Mesenchymal stem cell (in vitro differentiated cells and primary cell): ENCODE measurements at places on chromosomes 1 and 21.

- DNase-seq, result no peak
These were observed 102.1 kb downstream of the LMX1A start for GRCh38 chr1:165254376-165254775.

DNA sequence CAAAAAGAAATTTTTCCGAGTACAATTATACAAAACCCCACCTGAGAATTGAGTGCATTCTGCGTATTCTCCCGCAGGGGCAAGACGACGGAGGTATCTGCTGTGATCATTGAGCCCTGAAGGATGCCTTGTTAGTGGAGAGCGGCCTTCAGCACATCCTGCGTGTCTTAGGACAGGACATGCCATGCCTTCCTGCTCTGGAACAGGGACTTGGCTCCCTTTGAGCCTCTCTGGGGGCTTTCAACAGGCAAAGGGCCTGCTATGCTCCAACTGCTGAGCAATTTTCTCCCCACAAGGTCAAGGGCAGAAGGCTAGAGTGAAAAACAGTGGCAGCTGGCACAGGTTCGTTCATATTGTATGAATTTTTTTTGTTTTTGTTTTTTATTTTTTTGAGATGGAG is 52.4 kb downstream of the TOR1AIP2 start:
- no peak for DNase-seq

DNA sequence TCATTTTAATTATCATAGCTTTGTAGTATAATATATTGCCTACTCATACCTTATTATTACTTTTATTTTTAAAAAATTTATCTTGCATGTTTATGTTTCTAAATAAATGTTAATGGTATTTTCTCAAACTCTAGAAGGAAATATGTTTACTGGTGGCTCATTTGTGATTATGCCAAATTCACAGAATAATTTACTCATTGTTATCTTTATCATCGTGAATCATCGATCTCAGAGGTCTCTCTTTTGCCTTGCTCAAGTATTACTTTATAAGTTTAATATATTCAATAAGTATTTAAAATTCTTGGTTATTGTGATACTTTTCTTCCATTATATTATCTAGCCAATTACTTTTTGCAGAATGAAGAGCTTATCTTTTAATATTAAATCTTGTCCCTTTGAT is 836.7 kb upstream of the ADAMTS5 start:
- DNase-seq, result no peak

DNA sequence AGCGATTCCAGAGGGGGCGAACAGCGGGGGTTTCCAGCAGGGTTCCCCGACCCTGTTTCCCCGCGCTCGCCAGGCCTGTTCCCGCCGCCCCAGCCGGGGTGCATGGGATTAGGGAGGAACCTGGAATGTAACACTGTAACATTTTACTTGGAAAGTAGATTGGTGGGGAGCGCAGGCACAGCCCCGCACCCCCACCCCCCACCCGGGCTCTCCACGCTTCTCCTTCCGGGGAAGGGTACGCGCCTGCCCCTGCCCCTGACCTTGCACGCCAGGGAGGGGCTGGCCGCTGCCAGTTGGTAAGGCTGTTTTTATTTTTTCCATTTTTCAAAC is 427 bp downstream of the FAM3B start:
- DNase-seq, result no peak

- DNase-seq, result no peak
These were observed 580.2 kb downstream of the SMYD3 start for GRCh38 chr1:245926888-245927287.

DNA sequence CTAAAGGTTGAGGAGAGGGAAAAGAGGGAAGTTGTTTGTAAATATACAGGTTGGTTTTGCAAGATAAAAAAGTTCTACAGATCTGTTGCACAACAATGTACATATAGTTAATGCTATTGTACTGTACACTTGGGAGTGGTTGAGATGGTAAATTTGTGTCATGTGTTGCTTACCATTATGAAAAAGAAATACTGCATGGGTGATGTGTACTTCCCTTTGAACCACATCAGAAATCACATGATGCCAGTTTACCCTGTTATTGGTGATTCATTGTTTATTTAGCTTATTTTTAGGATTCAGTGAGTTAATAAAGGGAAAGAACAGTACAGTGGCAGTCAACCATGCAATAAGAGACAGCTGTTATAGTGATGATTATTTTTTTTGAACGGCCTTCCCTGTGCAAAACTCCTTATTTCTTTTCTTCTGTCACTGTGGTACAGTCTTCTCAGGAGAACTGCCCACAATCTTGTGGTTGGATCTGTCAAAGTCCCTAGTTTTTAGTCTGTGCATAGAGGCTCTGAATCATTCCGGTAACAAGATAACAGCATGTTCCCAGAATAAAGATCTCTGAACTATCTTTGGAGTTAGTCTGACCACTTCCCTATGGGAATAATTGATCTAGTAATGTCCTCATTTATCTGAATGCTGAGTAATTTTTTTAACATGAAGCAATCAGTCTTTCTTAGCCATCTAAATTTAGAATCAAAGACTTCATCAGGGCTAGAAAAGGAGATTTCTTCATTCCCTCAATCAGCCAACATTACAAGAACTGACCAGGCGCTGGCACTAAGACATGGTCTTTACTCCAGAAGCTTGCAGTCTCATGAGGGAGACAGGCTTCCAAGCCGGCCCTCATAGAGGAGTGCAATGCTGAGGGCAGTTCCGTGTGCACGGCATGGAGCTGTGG is 84.2 kb downstream of the SH3GLB1 start:
- peak; percentile 92 for DNase-seq

DNA sequence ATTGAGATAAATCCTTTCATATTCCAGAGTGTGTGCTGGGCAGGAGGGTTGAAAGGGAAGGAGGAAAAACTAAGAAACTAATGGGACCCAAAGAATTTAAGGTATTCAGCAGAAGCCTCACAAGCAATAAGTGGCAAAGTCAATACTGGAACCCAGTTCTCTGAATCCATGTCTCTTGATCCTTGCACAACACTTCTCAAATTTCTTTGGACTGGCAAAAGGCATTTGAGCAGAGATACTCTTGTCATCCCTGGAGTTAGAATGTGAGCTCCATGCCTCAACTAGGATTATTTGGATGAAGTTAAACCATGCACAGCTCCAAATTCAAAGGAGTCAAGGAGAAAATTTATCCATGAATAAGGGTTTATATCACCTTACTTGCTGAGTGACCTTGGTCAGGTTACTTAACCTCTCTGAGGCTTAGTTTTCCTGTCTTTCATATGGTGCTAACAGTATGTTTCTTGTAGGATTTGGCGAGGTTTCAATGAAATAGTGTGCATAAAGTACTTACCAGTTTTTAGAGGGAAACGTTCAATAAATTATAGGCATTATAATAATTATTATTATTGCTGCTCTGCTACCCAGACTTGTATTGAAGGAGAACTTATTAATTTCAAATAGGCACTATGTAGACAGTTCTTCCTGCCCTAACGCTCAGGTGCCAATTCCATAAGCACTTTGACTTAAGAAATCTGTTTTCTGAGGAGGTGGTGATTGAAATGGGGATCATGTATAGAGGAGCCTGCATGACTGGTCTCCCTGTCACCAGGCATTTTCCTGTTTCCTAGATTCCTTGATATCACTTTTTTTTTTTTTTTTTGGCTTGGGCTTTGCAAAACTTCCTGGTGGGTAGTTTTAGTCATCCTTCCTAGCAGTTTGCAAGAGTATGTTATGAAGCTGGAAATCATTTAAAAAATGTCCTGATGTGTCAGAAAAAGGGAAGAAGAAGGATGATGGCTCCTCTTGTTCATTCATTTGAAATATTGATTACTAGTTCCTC is 125.0 kb upstream of the JUN start:
- peak; percentile 55 for DNase-seq

- no peak for DNase-seq
These were observed 18.8 kb upstream of the CDCP2 start for GRCh38 chr1:54171606-54172005.

GRCh38 chr1:243763806-243764205 is 86.2 kb downstream of the AKT3 start:
- DNase-seq, result no peak

DNA sequence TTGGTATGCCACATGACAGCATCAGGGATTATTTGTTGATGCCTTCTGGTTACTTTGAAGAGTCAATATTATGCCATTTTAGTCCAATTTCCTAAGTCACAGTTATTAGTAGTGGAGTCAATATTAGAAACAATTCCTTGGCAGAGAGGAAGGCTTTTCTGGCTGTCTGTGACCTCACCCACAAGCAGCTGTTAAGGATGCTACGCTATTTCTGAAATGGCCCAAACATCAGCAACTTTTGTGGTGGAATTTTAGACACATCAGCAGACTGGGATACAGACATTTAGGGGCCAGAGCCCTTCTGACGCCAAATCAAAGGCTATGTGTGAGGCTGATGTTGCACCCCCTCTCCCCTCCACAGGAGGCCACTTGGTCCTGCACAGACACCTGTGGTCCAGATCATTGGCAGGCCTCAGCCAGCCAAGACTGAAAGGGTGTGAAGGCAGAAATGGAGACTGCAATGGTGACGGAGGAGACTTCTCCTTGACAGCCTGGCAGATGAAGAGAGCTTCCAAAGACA is 9.2 kb upstream of the RXRG start:
- DNase-seq, result no peak

- DNase-seq, result no peak
These were observed 4.8 kb upstream of the SELENBP1 start for GRCh38 chr1:151377150-151377884.

DNA sequence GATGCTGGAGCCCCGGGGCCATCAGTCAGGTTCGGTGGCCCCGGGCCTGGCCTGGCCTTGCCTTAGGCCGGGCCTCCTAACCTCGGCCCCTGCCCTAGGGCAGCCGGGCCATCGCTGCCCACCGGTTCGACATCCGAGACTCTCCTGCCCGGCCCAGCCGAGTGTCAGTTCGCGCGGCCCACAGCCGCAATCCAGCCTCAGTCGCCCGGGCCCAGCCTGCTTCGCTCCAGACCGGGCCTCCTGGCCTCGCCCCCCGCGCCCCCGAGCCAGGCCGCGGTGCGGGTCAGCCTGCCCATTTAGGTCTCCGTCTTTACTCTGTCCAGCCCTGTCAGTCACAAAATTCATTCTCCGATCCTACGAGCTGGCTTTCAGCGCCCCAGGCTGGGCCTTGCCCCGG is 777 bp downstream of the LRRC41 start:
- peak; percentile 58 for DNase-seq
